ENCODE measurements at places on chromosomes 7 and 10. TPM values are rescaled to one million over a fixed set of nuclear protein-coding genes. Genes with fewer than 3 reads are reported as not detected.

Gene ABHD11
- 24.0 TPM for total RNA-seq

Gene MRPS16
- total RNA-seq: 102 TPM

Gene CFAP70
- 0.28 TPM for total RNA-seq

Gene HOXA5
- total RNA-seq: 3.8 TPM

Gene DLX6
- total RNA-seq: not detected

Gene GIMAP7
- not detected for total RNA-seq

DNA sequence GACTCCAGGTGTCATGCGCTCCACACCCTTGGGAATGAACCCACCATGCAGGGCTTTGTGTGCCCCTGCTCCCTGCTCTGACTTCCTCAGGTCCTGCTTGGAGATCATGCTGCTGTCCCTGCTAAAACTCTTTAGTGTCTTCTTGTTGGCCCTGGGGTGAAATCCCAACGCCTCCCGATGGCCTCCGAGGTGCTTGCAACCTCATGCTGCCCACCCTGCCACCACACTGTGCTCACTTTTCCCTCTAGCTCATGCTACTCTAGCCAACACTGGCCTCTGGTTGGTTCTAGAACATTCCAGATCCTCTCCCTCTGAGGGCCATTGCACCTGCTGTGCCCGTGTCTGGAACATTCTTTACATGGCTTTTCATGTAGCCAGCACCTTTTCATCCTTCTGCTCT is 227.7 kb downstream of the ADAM12 start:
- no peak for DNase-seq

DNA sequence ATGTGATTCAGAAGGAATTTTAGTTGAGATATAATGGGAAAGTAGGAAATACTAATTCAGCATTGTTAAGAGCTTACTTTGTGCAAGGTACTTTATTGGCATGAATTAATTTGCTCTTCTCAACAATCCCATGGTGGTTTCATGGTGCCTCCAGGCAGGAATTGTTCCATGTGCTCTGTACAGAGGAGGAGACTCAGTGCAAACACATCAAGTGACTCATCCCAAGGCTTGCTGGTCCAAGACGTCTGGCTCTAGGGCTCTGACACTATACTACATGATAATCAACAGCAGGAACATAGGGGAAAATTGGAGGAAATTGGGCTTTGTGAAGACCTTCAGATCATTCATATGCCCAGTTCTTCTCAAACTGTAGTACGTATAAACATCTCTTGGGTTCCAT is 66.5 kb upstream of the PRKG1 start:
- DNase-seq: peak; percentile 85

DNA sequence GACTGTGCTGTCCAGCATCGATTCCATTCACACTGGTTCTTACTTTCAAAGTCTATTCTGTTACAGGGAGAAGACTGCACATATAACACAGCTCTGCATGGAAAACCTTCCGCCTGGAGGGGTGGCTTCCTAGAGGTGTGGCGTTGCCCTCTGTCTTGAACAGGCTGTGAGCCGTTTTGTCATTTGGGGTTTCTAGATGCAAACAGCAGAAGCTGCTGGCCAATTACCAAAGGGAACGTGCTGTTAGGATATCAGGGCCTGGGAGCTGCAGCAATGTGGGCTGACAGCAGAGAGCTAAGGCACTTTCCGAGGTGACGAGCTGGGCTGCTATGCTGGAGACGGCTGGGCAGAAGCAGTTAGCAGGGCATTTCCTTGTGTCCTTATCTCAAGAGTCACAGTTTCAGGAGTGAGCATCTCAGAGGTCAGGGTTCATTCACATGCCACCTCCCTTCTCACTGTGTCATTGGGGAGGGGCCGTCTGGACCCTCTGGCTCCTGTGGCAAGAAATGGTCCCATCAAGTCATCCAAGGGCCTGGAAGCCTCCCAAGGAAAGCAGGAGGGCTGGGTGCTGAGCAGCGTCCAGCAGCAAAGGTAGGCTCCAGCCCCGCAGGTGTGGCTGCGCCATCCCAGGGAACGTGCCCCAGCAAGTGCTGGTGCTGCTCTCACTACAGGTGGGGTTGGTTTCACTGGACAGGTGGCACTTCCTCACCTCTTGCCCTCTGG is 106.5 kb downstream of the WDR37 start:
- DNase-seq: no peak

DNA sequence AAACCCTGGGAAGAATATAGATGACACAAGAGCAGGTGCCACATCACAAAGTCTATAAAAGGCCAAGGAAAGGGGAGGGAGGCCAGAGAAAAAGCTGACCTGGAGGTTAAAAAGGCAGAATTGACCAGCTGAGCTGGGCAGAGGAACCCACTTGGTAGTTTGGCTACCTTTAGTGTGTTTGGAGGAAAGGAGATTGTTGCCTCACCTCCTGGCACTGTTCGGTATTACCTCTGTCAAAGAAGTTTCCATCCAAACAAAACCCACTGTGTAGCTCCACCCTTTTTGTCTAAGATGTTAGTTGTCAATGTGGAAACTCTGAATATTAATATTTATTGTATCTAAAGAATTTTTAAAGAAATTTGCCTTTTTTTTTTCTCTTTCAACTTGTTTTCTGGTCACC is 23.4 kb downstream of the ENTPD7 start:
- DNase-seq: no peak

DNA sequence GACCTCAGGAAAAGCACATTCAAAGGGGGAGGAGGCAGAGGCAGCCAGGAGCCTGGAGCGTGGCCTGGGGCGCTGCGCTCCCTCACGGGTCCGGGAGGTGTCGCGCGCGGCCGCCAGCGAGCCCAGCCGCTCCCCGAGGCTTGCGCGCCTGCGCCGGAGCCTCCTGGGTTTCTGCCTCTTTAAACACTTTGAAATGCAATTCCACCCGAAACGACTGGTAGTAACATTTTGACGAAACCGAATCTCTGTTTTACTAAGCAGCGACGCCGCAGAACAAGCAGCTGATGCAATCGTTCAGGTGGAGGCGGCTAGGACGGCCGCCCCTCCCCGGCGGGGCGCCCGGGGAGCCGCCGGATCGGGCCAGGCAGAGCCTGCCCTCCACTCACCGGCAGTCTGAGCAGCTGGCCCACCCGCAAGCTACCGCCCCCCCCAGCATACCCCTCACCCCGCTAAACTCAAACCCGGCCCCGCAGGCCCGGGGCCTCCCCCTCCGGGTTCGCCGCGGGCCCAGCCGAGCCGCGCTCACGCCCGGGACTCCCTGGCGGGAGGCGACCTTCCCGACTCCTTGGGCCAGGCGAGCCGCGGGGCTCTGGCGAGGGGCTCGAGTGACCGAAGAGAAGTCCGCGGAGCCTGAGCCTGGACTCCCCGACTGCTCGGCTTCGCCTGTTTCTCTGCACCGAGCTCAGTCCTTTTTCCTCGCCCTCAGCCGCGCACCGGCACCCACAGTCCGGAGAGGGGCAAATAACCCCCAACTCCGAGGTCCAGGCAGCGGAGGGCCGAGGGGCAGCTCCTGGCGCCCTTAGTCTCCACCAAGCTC is 3.2 kb downstream of the MKX start:
- DNase-seq: no peak

- DNase-seq: no peak
Measured at GRCh38 chr7:35849158-35849831, 48.4 kb downstream of the SEPTIN7 start.

GRCh38 chr7:87140271-87140748 is 11.9 kb upstream of the DMTF1 start:
- no peak for DNase-seq

DNA sequence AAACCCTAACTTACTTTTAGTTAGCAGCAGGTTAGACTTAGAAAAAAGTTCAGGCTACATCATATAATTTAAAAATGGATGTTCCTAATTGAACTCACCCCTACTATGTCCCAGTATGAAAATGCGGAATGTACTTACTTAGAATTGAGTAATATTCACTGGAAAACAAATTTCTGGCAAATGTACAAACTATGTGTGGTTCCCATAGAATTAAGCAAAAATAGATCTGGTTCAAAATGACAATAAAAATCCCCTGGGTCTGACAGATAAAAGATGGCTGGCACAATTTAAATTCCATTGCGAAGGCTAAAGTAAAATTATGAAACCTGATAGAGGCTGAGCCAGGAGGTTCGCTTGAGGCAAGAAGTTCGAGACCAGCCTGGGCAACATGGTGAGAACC is 42.4 kb upstream of the PRKAR2B start:
- DNase-seq: no peak

- no peak for DNase-seq
Measured at GRCh38 chr10:71201849-71202248, 10.5 kb upstream of the UNC5B start.

DNA sequence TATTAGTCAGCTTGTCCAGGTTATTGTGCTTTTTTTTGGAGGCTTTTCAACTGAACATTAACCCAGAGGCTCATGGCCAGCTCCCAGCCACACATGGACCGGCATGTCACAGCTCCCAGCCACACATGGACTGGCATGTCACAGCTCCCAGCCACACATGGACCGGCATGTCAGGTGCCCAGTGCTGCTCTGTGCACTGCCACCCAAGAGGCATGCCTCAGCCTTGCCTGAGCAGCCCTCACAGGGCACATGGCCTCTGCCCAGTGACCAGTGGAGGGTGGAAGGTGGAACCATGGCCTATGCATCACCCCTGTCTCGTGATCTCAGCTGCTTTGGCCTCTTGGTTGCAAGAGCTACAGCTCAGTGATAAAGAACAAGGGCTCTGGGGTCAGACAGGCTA is 119.8 kb downstream of the OAT start:
- DNase-seq: no peak

- DNase-seq: no peak
Measured at GRCh38 chr7:155710031-155710430, 65.6 kb downstream of the RBM33 start.

GRCh38 chr10:42783181-42783549 is 570 bp downstream of the BMS1 start:
- DNase-seq: peak; percentile 60

- DNase-seq: no peak
Measured at GRCh38 chr10:7475046-7475911, 64.4 kb upstream of the SFMBT2 start.

DNA sequence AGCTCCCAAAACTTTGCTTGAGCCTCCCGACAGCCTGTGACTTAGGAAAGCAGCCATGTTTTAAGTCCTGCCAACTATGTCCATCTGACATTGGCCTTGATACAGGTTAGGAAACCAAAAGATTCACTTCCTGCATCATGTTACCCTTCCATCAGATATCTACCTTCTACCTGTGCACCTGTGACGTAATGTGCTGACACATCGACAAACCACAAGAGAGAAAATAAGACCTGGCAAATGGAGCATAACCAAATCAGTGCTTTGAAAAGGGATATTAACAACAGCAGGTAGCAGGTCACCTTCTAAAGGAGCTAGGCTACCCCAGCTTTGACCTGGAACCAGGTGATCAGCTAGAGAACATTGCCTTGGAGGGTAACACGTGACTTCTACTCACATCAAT is 14.8 kb upstream of the PRR15 start:
- DNase-seq: no peak

DNA sequence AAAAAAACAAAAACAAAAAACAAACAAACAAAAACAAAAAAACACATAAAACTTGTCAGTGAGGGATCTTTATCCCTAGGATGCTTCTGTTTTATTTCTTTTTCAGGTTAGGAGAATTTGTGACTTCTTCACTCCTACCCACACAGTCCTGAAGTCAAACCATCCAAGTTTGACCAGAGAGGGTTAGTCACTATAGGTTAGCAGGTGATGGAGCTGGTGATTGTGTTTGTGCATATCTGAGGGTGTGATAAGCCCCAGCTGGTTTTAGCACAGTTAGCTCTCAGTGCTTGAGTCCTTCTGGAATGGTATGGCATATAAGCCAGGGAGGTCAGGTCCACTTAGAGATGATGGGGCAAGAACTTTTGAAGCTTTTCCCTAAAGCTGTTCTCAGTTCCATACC is 11.8 kb upstream of the IKZF1 start:
- no peak for DNase-seq

DNA sequence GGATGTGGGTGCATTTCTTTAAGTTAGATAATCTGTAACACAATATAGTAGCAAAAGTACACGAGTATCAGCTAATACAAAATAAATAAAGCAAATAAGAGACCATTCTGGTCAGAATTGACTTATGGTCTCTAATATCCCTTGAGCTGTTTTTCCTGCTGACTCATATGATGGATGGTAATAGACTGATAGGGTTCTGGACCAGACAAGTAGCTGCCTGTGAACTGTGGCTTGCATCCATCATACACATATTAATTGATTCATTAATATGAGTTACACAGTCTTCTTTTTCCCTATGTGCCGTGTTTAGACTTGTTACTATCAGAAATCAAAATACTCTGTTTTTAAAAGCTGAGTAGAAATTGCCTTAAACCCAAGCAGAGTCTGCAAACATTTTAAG is 762.8 kb downstream of the GATA3 start:
- peak; percentile 84 for DNase-seq

GRCh38 chr10:112605063-112605462 is 158.0 kb downstream of the VTI1A start:
- DNase-seq: no peak

GRCh38 chr7:127759945-127760421 is 108.0 kb downstream of the SND1 start:
- DNase-seq: no peak

DNA sequence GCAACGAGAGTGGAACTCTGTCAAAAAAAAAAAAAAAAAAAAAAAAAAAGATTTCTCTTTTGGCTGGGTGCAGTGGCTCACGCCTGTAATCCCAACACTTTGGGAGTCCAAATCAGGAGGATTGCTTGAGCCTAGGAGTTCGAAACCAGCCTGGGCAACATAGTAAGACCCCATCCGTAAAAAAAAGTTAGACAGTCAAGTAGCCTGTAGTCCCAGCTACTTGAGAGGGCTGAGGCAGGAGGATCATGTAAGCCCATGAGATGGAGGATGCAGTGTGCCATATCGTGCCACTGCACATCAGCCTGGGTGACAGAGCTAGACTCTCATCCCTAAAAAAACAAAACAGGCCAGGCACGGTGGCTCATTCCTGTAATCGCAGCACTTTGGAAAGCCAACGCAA is 25.2 kb downstream of the PDLIM1 start:
- DNase-seq: no peak
